GM18507 (cell line): ENCODE measurements at places on chromosomes 2 and 18.
A peak's percentile ranks its signal among the peaks of the same experiment; 100 is the strongest.

DNA sequence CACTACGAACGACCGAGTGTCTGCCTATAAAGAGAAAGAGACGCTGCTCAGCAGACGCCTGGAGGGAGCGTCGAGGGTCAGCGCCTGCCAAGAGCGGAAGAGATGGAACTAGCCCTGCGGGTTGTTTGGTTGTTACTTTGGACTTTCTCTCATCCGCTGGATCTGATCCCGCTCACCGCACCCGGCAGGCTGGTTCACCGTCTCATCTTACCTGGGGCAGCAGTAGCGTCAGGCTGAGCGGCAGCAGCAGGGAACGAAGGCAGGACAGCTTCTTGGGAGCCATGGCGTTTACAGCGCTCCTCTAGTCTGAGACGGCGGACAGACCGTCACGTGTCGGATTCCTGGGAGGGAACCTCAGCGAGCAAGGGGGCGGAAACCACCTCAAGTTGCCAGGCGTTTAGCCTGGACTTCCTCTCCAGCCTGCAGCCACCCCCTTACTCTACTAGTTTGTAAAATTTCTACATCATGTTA lies 1.9 kb downstream of the GLB1L start:
- DNase-seq: no peak

DNA sequence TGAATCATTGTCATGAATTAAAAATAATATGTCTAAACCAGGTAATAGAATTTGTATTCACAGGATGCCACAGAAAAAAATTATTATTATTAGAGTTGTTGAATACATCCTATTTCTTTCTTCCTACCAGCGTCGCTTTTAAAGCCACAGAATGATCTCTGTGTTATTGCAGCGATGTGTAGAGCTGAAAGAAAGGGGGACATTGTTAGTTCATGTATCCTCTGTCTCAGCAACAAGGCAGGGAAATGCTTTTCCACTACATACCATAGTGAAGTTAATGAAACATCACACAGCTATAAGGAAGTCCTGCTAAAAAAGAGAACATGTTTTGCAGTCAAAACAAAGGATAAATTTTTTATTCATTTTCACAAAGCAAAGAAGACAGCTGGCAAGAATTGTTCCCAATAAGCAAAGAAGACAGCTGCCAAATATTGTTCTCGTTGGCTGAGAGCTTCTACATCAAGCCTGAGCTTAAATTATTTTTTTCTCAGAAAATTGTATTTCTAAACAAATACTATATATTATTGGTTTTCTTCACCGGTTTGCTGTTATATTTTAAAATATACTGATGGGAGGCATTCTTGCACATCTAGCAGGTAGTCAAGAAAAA lies 1234.4 kb downstream of the SUCLG1 start:
- no peak for DNase-seq

DNA sequence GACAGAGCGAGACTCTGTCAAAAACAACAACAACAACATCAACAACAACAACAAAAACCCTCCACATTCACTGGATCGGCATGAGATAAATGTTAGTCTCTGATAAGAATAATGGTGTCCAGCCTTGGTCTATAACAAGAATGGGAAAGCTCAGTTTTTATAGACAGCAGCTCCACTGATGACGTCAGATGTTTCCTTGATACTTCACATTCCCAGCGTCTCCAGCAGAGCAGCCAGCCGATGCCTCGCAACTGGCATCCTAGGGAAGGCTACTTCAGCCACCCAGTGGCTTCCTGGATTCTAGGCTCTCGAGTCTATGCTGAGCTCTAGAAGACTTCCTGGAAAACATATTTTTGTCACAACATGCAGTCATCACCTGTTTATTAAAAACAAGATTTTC lies 271.4 kb upstream of the SMIM21 start:
- no peak for DNase-seq

GRCh38 chr2:203659331-203660049 lies 46.9 kb upstream of the CD28 start:
- no peak for DNase-seq

DNA sequence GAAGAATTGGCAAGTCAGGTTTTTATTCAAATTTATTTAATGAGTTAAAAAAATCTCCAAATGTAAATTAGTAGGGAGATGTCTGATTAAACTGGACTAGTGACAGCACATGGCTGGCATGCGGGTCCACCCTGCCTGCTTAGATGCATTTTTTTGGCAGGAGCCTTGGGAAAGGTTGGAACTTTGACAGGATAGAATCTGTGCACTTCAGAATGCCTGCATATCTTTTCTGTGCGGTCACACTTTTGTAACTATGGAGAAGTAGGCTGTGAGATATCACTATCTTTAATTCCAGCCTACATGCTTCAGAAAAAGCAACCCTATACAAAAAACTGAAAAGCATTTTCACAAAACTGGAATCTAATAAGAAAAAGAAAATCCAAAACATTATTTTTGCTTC lies 317.8 kb downstream of the MBD2 start:
- no peak for DNase-seq

DNA sequence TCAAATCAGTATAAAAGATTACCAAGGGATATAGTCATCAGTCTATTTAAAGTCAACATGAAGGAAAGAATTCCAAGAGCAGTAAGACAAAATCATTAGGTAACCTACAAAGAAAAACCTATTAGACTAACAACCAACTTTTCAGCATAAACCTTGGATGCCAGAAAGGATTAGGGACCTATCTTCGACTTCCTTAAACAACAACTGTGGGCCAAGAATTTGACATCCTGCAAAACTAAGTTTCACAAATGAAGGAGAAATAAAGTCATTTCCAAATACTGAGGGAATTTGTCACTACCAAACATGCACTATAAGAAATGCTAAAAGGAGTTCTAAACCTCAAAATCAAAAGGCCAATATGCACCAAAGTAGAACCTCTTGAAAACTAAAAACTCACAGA lies 147.9 kb upstream of the TFPI start:
- no peak for DNase-seq

GRCh38 chr2:75602724-75603342 lies 42.1 kb upstream of the EVA1A start:
- DNase-seq: no peak

GRCh38 chr2:45872211-45872610 lies 220.7 kb downstream of the PRKCE start:
- DNase-seq: no peak

- DNase-seq: no peak
Measured at GRCh38 chr2:88845772-88846661, 154.5 kb downstream of the RPIA start.

DNA sequence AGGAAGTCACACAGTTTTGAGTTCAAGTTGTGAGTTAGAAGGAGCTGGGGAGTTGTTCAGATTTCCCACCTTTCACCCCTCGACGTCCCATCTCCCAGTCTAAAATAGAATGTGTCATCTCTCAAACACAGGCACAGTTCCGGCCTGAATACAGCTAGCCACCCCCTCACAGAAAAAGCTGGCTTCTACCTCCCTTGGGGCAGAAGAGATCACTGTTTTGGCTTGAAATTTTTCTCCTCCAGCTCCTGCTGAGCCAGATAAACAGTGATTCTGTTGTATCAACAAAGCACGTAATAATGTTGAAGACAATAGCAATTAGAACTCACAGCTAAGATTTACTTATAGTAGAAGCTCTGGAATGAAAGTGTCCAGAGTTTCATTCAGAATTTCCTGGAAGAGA lies 74.7 kb downstream of the KIAA2012 start:
- DNase-seq: no peak

DNA sequence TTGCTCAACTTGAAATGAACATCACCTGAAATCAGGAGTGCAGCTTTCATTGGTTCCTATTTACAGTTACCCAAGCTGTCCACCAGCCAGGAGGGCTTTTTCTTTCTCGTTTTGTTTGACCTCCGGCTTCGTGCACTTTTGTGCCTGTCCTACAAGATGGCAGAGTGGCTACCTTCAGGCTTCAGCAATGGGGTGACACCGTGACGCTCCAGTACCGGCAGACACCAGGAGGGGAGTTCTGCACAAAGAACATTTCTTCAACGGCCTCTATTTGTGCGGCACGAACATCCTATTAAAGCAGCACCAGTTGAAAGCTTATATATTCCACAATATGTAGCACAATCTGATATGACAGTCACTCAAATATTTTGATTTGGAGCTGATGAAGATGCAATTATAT lies 18.3 kb downstream of the RNASEH1 start:
- DNase-seq: no peak

- no peak for DNase-seq
Measured at GRCh38 chr2:10079870-10080535, at the start of gene CYS1. CYS1 (minus strand) TSS chr2:10080411; CDS start chr2:10080223, 188 bp downstream.

DNA sequence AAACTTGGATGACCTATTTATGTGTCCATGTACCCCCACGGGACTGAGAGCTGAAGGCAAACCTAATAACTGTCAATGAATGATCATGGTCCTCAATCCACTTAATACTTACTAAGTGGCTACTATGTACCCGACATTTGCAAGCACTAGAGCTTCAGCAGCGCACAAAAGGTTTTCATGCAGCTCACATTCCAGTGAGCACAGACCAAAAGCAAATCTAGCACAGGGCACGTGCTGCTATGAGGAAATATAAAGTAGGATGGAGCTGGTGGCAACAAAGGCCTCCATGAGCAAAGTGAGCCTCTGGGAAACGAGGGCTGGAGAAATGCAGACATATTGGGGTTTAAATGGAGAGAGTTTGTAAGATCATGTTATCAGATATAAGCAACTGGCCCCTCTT lies 3.5 kb downstream of the SLC40A1 start:
- no peak for DNase-seq

DNA sequence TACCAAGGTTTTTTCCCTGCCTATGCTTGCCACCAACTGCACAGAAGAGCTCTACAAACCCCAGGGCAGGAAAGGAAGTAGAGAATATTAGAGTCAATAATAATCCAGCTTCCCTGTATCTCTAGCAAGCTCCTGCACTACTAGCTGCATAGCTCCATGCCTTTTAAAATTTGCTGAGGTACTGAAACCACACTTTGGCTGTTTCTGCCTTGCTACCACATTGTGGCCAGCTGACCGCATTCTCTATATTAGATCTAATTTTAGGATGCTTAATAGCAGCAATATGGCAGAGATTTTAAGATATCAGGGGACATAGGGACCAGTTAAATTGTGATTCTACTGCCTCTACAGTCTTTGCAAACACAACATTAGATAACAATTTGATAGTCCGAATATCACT lies 534.6 kb downstream of the MBD2 start:
- no peak for DNase-seq

DNA sequence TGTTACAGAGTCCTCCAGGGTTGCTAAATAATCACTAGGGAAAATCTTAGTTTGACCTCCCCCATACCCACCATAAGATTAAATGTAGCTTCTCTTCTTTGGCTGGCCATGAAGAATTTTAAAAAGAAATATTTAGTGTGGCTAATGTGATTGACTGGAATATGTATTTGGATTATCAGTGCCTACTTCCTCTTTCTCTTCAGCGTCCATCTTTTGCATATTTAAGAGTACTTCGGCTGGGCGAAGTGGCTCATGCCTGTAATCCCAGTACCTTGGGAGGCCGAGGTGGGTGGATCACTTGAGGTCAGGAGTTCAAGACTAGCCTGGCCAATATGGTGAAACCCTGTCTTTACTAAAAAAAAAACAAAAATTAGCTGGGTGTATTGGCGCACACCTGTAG lies 28.8 kb downstream of the ADAM23 start:
- no peak for DNase-seq

GRCh38 chr2:54603357-54603756 lies 120.1 kb upstream of the EML6 start:
- no peak for DNase-seq

- no peak for DNase-seq
Measured at GRCh38 chr18:48660346-48661228, 121.8 kb downstream of the CTIF start.

DNA sequence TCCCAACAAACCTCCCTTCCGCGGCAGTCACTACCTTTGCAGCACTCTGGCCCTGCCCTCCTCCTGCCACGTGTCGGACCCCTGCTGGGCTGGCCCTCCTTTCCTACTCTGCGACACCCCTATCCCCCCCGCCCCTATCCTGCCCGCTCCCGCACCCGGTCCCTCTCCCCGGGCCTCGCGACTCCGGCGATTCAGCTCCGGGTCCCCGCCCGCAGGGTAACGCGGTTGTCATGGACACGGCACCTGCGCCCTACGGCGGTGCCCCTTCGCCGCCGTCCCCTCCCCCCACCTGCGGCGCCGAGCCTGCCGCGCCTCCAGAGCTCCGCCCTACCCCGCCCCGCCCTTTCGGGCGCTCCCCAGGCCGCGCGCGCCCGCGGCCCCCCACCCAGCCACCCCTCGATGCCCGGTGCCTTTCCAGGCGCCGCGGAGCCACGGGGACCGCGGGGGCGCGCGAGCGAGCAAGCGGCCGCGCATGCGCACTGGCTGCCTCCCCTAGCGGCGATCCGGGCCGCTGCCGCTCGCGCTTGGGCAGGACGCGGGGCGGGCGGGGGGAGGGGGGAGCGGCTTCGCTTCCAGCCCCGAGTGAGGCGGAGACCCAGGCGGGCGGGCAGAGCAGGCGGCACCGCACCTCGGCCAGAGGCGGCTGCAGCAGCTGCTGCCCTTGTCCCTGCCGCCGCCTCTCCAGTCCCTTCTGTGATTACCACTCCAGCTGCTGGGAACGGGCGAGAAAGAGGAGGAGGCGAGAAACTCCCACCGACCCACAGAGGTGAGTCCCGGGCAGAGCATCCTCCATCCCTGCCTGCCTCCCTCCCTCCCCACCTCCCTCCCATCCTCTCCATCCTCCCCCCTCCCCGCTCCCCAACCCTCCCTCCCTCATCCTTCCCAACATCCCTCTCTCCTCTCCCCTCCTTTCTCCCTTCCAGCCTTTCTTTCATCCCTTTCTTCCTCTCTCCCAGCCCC lies at the start of gene CTNNA2:
TSS of gene CTNNA2 (plus strand) at position 610 of the 960 bp plus-strand sequence.
- DNase-seq: no peak

DNA sequence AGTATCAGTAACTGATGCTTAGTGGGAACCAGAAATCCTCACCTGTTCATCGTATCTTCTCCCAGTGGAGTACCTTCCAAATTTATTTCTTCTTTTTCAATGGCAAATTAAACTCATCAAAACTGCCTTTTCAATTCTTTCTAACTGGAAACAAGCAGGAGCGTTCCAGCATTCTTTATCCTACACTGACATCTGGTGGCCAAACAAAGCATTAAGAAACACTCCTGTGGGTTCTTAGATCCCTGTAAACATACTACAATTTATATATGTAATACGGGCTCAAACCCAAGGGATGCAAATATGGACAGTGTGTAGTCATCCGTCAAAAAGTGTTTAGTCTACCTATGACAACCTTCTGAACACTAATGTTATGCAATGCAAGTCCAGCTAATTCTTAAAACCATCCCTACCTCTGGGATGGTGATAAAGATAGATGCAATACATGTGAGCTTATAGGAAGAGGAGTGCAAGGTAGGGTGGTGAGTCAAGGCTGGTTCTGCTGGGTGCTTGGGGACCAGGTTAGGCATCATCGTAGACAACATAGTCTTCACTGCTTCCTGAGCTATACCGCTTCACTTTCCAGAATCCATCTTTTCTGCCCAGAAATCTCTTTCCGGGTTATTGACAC lies 375.0 kb downstream of the CTNNA2 start:
- no peak for DNase-seq

- DNase-seq: peak; percentile 94
Measured at GRCh38 chr18:59139291-59139614, 431 bp upstream of the SEC11C start.

- DNase-seq: no peak
Measured at GRCh38 chr2:64223055-64223454, 78.8 kb upstream of the PELI1 start.
